ENCODE measurements at places on chromosomes 3 and 15. TPM values are rescaled to one million over a fixed set of nuclear protein-coding genes. Genes with fewer than 3 reads are reported as not detected.

GRCh38 chr3:45210308-45211041, 15.6 kb downstream of the TMEM158 start:
- peak; percentile 91 for DNase-seq

- DNase-seq = no peak
Measured at GRCh38 chr3:140748903-140749302, 71.0 kb downstream of the TRIM42 start.

AZI2 gene
- 37.4 TPM for total RNA-seq

TLR9 gene
- 0.65 TPM for total RNA-seq
